ENCODE measurements at places on chromosomes 5 and 9.

DNA sequence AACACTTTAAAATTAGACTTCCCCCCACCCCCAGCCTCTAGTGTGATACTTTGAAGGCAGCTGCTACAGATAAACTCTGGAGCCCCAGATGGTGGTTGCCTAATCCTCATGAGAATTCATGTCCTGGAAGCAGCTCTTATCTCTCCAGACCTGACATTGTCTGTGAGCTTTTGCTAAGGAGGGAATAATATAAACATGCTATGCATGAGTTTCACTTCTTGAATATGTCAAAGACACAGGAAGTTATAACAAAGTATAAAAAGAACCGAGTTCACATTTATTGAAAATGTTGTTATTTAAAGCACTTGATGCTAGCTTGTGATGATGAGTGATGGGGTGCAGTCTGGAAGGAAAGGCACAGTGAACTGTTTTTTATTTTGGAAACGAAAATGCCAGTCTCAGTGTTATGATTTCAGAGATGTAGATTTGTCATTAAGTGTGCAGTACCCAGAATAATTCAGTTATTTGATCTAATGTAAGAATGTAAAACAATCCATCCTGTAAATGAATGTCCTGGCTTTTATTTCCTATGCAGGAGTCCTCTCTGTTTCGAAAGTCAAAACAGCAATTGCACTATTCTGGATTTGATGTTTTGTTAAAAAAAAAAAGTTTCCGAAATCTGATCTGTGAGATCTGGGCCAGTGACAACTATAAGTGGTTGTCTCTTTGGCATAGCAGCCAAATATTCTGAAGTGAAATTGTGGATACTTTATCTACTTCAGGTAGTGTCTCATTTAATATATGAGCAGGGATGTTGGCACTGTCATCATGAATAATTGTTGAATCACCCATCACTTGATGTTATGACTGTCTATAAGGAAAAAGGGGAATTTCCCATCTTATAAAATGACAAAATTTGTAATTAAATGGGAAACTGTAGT lies 77.0 kb downstream of the ZCCHC7 start:
- no peak for DNase-seq

- no peak for DNase-seq
Observed at GRCh38 chr5:93304456-93305250, 276.4 kb downstream of the NR2F1-AS1 start.

DNA sequence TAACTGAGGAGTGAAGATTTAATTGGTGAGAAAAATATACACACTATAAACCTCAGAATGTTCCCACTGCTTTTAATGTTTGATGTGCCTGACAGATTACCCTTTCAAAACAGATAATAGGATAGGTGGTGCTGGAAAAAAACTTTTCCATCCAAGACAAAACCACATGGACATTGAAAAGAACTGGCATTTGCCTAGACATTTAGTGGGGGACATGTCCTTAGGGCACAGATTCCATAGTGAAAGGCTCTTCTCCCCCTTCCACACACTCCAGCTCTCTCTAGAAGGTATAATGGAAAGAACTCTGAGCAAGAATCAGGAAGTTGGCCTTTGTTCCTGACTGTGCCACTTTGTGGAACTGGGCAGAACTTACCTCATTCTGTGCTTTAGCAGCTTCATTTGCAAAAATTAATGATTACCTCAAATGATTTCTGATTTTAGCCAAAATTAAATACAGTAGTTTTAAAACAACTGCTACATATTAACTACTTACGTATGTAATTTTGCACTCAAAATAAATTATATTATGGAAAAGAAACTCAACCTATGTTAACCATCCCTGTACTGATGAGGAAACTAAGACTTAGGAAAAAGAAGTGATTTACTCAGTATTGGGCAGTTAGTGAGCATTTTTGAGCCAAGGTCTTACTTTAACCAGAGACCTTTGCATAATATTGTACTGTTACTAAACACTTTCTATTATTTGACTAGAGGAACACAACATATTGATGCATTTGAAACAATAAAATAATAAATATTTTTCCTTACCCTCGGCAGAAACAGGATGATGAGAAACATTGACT lies 43.3 kb downstream of the TMC1 start:
- DNase-seq, result no peak

- no peak for DNase-seq
Observed at GRCh38 chr9:107963246-107963645, 473.7 kb upstream of the KLF4 start.

- DNase-seq, result no peak
Observed at GRCh38 chr9:34987160-34987901, 2.2 kb upstream of the DNAJB5 start.

DNA sequence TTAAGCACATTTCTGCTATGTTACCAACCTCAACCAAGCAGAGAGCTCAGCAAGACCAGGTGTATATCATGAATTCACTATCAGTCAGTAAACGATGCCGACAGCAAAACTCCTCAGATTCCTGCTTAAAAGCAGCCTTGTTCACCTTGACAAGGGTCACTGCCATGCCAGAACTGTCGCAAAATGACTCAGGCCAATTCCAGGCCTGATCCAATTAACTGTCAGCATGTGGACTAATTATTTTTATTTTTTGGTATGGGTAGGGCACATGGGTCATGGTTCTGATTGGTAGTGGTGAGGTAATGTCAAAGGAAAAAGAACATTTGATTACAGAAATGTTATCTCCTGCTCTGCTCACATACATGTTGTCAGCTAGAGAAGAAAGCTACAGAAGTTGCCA lies 214.2 kb upstream of the OTULINL start:
- no peak for DNase-seq

DNA sequence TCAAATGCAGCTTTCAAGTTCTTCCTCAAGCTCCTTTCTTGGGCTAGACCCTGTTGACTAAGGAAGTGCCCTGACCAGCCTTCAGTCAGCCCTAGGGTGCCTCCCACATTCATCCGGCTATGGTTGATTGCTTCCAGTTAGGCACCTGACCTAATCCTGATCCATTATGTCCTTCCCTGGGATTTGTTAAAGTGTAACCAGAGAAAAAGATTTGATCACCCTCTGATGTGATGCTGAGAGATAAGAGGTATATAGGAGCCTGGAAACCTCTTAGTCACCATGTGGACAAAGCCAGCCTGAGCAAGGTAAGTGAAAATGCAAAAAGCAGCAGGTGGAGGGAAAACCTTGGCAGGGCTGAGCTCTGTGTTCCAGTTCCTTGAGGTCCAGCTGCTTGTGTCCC lies 178.8 kb upstream of the ERCC6L2 start:
- no peak for DNase-seq

DNA sequence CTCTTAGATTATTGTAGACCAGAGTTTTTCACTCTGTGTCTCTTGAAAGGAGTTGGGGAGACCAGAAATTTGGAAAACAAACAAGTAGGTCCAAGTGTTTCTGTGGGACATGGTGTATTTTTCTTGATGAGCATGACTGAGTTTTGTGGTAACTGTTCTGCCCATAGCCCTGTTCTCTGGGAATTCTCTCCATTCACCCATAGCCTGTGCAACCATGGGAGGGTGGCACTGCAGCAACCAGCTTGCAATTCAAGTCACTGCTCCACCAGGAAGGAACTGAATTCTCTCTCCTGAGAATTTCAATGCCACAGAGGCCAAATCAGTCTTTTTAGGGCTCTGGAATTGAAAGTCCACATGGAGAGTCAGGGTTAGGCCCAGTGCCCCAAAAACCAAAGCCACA lies 475.3 kb upstream of the TRPC7 start:
- DNase-seq, result no peak

DNA sequence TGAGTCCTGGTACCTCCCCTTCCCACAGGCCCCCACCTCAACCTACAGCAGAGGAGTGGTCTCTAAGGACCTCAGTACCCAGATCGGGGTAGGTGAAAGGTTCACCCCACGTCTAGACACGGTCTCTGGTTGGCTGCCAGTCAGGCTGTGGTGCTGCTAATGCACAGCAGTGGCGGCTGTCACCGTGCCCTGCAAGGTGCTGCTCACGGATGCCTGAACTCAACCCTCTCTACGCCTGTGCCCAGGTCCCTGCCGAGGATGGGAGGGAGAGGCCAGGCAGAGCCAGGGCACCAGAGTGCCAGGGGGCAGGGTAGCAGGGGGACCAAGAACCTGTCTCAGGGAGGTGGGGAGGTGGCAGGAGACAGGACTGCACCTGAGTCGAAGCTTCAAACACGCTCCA lies 14.3 kb downstream of the IER5L start:
- no peak for DNase-seq

DNA sequence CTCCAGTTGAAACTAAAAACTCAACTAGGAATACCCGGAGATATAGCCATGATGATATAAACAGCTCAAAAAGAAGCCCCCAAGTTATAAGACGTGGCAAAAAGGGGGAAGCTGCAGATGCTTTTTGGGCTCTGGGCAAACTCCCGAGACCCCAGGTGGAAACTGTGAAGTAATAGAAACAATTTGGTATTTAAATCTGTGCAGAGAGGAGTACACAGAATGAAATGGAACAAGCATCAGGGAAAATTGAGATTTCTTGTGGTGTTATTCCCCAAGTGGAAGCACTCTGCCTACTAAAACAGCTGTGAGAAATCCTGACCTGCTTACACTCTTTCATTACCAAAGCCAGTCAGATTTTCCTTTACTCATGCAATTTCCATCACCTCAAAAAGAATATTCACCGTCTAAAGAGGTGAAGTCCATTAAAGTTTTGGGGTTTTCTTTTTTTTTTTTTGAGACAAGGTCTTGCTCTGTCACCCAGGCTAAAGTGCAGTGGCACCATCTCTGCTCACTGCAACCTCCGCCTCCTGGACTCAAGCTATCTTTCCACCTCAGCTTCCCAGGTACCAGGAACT lies 23.5 kb downstream of the SAXO1 start:
- no peak for DNase-seq

GRCh38 chr9:72984226-72984947 lies 31.5 kb upstream of the ALDH1A1 start:
- DNase-seq, result no peak

DNA sequence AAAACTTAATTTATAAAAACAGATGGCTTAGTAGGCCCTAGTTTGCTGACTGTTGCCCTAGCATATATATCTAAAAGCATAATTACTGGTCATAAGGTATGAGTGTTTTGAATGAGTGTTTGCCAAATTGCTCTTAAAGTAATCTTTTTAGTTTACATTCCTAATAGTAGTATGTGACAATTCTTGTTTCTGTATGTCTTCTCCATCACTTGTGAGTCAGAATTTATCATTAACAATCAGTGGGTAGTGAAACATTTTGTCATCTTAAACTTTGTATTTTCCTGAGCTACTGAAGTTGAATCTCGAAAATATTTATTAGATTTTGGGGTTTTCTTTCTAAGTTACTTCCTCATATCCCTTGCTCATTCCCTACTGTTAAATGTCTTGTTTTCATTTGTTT lies 49.6 kb downstream of the APC start:
- no peak for DNase-seq

- no peak for DNase-seq
Observed at GRCh38 chr5:82913971-82914370, 163.2 kb downstream of the TMEM167A start.

- DNase-seq, result no peak
Observed at GRCh38 chr5:39661026-39661779, 236.4 kb upstream of the DAB2 start.

- no peak for DNase-seq
Observed at GRCh38 chr5:10556289-10556807, 7.5 kb upstream of the ANKRD33B start.

DNA sequence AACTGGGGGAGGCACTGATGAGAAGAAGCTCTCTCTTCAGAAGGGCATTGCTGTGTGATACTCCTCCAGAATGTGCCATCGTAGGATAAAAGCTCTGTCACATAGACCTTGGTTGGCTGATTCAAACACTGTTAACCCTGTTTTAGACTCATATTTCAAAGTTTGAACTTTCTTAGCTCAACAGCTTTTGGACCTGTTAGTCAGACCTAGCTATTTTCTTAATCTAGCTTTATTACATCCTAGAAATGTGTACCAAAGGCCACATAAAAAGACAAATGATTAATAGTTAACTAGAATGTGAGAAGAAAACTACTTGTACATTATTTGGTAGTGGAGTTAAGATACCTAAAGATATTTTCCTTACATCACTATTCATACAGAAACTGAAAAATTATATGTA lies 4.3 kb downstream of the RHOBTB3 start:
- no peak for DNase-seq

DNA sequence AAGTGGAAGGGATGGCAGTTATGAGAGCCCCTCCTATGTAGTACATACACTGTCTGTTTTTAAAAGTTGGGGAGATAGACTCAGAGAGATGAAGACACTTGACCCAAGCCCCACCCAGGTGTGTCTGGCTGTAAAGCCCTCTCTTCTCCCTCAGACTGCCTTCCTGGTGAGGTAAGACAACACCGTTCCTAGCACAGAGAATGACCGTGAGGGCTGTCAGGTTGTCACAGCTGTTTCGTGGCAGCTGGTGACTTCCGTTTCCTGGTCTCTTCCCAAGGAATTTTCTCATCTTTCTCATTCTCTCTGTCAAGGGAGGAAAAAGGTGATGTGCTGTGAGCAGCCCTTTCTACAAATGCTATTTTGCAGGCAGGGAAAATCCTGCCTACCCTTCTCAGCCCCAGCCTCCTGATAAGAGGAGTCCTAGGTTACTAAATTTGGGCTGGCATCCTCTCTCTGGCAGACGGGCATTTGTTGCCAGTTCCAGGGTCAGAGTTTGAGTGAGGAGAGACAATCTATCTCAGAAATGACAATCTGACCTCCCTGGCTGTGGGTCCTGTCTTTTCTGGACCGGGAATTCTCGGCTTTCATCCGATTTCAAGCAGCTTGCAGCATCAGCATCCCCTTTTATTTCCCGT lies 263.5 kb upstream of the PANK3 start:
- no peak for DNase-seq

GRCh38 chr5:132228241-132229035 lies 785 bp upstream of the P4HA2 start:
- DNase-seq, result no peak

- DNase-seq, result no peak
Observed at GRCh38 chr9:38016375-38017135, 52.5 kb downstream of the SHB start.

GRCh38 chr5:19406576-19407365 lies 581.2 kb downstream of the CDH18 start:
- no peak for DNase-seq

GRCh38 chr5:162703914-162704313 lies 636.3 kb downstream of the GABRG2 start:
- no peak for DNase-seq

GRCh38 chr9:135085830-135086546 lies 1.5 kb upstream of the OLFM1 start:
- no peak for DNase-seq

- no peak for DNase-seq
Observed at GRCh38 chr9:101737165-101737704, 1.2 kb downstream of the GRIN3A start.

- peak; percentile 55 for DNase-seq
Observed at GRCh38 chr9:122463828-122464632, 13.7 kb downstream of the OR1J1 start.

Measured in NCI-H2081 treated with DMSO at 0.1 percent for 48 hours (cell line).